ENCODE measurements at places on chromosomes 16 and 17.

DNA sequence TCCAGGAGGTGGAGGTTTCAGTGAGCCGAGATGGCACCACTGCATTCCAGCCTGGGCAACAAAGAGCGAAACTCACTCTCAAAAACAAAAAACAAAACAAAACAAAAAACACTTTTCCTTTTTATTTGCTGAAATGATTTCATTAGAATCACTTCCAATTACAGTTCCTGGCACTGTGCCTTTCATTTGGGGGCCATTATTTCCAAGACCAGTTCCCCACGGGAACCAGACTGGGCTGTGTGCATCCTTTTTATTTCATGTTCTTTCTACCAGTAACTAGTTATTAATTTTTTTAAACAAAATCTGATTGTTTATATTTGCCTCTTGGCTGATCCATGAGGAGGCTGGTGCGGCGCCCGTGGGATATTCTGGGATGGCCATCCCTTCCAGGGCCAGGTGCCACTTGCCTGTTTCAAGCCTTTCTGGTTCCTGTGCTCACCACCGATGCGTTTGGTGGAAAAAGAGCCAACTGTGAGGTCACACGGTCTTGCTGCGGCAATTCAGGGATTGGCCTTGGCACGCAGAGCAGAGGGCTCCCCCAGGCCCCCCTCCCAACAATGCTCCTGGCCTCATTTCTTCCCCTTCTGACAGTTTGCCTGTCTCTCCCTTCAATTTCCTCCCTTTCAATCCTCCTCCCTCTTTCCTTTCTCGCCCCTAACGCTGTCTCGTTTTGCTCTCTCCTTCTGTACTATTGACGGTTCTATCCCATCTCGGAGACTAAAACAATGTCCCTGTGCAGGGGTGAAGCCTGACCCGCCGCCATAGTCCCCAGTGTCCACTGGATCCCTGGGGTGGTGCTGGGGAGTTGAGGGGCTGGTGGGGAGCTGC is 13.4 kb downstream of the UBALD1 start:
- DNase-seq: no peak

- DNase-seq: no peak
Observed at GRCh38 chr16:87860553-87861299, 8.6 kb downstream of the SLC7A5 start.

GRCh38 chr16:67608364-67608763 is 36.6 kb upstream of the CARMIL2 start:
- no peak for DNase-seq

DNA sequence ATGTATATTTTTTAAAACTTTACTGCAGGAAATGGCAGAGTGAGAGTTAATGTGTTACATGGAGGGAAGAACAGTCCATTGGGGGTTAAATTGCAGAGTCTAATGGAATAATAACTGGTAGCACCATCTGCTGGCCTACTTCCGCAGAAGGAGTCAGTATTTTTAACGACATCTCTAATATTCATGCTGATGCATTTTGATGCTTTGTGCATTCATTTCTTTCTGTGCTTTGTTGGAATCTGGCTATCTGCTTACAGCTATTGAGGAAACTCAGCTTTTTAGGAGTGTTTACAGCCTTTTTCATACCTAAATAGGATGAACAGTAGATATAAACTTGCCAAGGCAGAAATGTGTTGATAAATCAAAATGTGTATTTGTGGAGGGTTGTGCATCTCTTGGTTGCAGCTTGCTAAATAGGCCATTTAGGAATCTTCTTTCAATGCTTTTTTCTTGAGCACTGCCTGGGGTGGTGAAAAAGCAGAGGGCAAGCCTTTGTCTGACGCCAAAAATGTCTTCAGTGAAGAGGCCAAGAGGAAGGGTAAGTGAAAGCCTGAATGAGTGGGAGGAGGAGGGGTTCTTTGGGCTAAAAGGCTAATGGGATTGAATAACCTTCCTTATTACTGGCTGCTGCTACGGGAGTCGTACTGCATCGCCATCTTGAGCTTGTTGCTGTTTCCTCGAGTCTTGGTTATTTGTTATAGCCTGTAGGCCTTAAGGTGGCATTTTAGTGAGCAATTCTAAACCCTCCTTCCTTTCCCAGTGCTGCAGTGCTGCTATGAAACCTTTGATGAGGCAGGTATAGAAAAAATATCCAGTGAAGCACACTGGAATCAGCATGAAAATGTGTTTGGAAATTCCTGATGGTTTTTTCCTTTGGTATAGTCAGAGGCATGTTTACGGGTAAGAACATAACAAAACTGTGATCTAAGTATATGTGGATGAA is 153.3 kb downstream of the CHD9 start:
- DNase-seq: peak; percentile 81

DNA sequence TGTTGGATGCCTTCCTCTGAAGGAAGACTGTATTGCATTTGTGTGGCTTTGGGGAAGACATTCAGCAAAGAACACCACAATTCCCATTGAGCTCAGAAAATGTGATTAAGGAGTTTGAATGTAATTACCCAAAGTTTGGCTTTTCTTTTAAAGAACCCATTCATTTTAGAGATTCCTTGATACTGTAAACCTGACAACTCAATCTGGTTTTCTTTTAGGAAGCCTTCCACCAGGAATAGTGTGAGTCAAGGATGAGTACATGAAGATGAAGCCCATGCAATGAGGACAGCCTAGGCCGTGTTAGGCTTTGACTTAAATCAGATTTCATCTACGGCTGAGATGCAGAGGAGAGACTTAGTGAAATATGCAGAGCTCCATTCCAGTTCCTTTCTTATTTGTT is 271.7 kb upstream of the TBX2 start:
- DNase-seq: no peak

- peak; percentile 68 for DNase-seq
Observed at GRCh38 chr17:7557775-7558543, 591 bp upstream of the TNFSF13 start.

DNA sequence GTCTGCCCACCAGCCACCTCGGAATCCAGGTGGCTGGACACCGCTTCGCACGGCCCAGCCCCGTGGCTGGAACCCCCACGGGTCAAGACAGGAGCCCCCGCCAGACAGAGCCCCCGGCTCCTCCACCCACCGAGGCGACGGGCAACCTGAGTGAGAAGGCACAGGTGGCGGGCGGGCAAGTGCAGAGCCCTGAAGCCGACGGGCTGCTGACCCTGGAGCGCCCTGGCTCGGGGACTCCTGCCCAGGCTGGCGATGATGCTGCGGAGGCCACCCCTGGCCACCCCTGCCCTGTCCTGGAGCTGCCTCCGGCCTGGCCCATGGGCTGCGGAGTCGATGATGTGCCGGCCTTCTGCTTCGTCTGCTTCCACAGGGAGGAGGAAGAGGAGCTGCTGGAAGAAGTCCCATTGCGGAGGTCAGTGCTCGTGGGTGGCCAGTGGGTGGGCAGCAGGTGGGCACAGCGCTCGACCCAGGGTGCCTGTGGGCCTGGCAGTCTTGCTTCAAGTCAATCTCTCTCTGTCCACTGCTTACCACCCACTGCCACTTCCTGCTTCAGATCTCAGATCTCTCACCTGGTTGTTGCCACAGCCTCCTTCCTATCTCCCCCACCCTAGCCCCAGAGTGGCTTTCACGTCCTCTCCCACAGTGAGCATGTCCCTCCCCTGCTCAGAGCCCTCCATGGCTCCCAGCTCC is 33.1 kb upstream of the SBK1 start:
- no peak for DNase-seq

- DNase-seq: no peak
Observed at GRCh38 chr16:57884655-57885133, 82.4 kb upstream of the KIFC3 start.

DNA sequence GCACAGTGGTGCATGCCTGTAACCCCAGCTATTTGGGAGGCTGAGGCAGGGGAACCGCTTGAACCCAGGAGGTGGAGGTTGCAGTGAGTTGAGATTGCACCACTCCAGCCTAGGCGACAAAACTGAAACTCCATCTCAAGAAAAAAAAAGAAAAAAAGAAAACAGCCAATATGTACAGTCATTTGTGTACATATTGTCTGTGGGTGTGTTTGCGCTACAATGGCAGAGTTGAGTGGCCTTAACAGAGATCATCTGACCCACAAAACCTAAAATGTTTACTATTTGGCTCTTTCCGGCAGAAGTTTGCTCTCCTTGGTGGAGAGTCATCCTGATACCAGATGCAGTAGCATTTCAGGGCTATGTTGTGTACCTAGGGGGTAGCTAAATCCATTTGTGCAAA is 57.9 kb downstream of the ARSG start:
- no peak for DNase-seq

GRCh38 chr17:76696763-76697701 is 13.7 kb downstream of the MXRA7 start:
- no peak for DNase-seq

DNA sequence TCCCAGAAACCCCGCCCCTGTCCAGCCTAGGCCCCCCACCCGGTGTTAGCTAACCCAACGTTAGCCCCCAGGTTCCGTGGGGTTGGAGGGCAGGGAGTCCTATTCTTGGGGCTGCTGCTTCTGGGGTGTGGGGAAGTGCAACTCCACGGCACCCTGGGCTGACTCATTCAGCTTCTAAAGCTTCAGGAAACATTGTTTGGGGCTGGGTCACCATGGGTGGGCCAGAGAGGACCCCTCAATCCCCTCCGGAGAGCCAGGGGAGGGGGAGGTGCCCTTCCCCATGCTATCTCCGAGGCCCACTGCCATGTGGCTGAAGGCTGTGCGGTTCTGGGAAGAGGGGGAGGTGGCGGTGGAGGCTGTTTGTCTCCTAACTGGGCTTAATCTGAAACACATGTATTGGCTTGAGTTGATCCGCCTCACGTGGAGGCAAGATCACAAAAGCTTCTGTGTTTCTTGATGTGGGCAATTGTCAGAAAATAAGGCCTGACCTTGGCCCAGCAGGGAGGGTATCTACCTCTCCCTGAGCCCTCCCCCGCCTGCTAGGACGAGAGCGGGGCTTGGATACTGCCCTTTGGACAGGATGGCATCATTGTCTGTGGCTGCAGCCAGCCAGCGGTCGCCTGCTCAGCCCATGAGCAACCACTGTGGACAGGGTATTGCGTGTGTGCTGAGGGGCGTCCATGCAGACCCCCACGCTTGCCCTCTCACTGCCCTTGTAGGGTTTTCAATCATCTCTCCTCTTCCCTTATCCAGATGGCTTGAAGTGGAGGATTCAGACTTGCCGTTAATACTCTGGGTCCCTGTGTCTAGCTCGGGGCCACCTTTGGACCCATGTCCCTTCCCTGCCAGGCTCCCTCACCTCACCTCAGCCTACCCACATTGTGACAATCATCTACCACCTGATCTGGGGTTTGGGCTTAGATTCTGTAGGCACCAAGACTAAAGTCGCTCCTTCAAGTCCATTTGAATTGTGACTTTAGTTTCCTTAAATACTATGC is 1.3 kb downstream of the SERPINF1 start:
- no peak for DNase-seq

GRCh38 chr16:4218202-4218601 is 23.7 kb downstream of the SRL start:
- no peak for DNase-seq

- peak; percentile 45 for DNase-seq
Observed at GRCh38 chr16:68475071-68475470, 26.8 kb upstream of the SMPD3 start.

All from NCI-H226 (cell line).